ENCODE measurements at places on chromosomes 2 and 18.

DNA sequence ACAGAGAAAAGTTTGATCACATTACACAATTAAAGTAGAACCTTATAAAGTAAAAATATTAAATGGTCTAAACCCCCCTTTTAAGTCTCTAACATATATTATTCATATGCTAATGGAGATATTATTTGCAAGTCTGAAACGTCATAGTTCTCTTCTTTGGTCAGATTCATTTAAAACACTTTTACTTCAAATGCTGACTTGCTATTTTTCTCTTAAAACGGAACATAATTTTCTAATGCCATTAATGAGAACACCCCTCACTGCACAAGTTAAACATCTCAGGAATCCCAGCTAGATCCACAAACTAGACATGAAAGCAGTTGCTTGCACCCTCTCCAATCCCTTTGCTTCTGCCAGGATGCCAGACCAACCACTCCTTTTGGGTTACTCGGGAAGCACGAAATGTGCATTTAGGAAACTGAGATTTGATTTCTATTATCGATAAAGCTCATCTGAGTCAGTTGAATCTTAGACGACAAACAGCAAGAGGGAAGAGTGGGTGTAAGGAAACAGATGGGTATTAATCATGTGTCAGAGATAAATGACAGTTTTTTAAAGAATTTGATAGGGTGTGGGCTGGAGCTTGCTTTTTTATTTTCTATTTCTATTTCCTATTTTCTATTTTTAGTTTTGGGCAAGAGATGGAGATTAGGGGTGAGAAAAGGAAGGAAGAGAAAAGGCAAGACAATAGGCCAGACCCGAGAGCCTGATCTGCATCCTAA lies 1.5 kb downstream of the ADD2 start:
- no peak for DNase-seq

- no peak for DNase-seq
Measured at GRCh38 chr2:197878792-197879191, 74.4 kb downstream of the PLCL1 start.

DNA sequence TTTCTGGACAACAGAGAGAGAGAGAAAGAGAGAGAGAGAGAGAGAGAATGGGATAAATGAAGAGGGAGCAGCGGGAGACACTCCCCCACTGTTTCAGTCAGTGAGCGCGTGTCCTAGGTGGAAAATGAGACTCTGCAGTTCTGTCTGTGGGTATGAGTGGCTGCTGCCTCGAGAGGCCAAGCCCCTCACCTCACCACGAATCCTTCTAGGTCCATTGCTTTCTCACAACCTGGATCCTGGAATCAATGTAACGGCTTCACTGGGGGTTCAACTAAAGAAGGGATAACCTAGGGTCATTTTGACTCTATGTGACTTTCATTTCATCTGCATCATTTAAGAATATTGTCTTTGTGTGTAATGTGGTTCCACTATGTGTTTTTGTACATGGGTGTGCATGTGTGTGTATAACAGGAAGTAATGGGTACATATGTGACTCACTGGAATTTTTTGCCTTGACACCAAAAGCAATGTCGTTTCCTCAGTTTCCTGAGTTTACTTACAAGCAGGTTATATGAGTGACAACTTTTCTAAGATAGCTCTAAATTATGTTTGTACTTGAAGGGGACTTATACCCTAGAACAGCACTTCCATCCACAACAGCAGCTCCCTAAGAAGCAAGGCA lies 221.4 kb upstream of the TRIB2 start:
- no peak for DNase-seq

DNA sequence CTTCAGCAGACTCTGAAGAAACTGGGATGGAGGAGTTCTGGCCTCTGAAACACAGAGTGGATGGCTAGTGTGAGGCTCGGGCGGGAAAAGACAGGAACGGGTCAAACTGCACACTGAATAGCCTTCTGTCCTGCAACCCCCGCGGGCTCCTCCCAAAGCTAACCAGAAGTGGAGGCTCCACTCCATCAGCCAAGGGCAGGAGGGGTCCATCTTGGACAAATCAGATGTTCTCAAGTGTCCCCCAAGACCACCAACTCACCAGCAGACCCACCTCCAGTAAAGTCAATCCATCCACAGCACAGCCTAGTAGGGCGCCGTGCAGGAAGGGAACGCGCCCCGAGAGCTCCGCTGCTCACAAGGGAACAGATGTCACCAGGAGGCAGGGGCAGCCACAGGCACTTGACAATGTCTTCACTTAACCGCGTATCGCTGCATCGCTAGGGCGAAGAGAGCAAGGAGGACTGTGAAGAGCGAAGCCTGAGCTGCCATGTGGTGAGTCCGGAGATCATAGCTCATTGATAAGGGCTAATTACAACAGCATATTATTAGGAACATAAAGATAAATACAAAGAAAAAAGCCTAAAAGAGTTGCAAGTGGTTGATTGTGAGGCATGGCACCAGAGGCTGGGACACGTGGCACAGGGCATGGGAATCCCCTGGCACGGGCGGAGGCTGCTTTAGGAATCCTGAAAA lies 494.6 kb upstream of the MYT1L start:
- DNase-seq, result no peak

GRCh38 chr2:136025057-136025973 lies 39.9 kb upstream of the DARS1 start:
- DNase-seq, result peak; percentile 87

GRCh38 chr2:173043897-173044519 lies 31.6 kb upstream of the MAP3K20 start:
- no peak for DNase-seq

DNA sequence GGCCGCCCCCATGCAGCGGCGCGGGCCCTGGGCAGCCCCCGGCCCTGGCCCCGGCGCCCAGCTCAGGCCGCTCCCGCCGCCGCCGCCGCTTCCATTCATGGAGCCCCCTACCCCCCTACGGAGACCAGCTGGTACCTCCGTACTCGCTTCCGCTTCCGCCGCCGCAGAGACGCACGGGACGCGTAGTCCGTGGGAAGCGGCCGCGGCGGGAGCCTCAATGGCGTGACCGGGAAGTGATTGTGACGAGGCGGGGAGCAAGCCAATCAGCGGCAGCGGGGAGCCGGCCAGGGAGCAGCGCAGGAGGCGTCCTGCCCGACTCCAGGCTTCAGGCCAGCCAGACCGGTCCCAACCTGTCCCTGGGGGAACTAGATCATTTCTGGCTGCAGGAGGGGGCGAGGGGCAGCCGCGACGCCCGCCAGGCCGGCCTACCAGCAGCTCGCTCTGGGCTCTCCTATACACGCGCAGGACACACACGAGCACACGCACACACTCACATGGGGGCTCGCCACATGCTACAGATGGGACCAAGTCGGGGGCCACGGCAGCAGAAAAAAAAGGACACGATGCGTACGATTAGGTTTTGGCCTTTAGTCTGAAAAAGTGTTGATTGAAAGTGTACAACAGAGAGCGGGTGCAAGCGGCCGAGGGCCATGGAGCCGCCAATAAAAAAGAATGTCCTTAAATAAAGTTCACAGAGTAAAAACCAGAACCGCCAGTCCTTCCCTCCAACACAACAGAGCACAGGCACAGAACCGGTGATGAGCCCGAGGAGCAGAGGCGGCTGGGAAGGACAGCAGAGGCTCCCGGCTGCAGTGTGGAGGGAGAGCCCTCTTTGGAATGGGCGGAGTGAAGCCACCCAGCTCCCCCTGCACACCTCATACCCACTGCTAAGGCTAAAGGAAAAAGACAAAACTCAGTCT lies at the start of gene ZNF513:
ZNF513 (minus strand) TSS at position 109 of the 920 bp plus-strand sequence. CDS start 208 bp downstream, outside the sequence.
- peak; percentile 99 for DNase-seq

DNA sequence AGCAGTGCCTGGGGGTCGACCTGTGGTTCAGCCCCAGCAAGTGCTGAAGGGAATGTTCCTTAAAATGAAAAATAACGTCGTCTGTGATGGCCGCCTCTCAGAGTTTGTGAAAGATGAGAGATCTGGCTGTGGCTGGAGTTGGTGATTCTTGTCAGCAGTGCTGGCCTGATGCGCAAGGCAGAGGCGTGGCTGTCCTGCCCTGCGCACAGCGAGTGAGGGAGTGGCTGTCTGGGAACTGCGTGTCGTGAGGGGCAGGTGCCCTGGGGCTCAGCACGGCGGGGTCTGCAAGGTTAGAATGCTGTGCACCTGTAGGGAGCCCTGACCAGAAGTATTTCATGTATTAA lies 8.8 kb downstream of the NFATC1 start:
- DNase-seq, result no peak

DNA sequence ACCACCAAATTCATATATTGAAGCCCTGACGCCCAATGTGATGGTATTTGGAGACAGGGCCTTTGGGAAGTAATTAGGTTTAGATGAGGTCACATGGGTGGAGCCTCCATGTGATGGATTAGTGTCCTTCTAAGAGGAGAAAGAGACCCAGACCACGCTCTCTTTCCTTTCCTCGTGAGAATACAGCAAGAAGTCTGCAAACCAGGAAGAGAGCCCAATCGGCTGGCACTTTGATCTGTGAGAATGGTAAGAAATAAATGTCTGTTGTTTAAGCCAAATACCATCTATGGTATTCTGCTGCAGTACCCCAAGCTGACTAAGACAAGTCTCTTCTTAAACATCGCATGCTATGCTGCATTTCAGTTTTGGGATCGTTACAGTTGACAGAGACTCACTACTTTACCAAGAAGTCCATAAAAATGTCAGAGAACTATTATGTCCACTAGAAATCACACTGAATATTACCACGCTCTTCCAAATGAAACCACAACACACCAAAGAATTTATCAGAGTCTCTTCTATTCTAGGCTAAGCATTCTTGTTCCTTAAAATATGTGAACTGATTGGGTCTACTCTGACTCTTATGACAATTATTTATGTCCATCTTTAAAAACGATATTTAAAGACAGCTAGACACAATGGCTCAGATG lies 48.5 kb downstream of the LPIN2 start:
- DNase-seq, result no peak

DNA sequence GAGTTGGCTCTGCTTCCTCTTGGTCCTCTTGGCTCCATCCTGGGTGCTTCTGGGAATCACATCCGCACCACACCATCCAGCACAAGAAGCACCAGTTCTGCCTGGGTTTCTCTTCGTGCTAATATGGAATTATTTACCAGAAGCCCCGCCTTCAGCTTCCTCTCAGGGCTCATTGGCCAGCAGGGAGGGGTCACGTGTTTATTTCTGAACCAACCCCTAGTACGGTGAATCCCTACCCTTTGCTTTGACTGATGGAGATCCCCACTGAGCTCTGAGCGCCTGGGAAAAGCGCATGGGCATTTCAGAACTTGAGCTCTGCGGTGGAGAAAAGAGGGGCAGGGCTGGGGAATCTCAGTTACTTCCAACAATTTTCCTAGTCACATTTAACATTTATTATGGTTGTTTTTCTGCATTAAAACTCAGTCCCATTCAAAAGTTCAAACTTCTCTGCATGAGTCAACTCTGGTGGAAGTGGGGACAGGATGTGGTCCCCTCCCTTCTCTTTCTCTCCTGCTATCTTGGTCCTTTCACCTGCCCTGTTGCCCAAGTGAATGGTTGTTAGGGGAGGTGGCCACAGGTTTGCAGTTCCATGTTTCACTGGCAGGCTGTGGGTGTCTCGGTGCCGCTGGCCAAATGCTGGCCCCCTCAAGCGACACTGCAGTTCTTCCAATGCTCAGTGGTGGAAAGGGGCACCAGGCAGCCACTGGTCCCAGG lies 76.4 kb upstream of the TTC39C start:
- no peak for DNase-seq

- no peak for DNase-seq
Measured at GRCh38 chr18:29434650-29435049, 1257.7 kb upstream of the CDH2 start.

DNA sequence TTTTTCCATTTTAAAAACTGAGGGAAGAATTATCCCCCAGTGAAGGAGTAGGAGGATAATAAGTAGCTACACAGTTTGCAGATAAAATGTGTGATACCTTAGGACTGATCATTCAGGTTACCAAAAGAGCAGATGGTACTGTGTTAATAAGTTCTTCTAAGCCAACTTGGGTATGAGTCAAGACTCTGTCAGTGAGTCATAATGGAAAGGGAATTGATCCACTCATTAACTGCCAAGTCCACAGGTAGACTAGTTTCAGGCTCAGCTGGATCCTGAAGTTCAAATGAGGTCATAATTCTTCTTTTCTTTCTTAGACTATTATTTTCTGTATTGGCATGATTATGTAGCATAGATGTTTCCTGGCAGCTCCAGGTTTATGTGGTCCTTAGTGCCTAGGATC lies 142.4 kb upstream of the ALPP start:
- DNase-seq, result no peak

- no peak for DNase-seq
Measured at GRCh38 chr2:147182260-147182659, 662.6 kb upstream of the ACVR2A start.

- peak; percentile 21 for DNase-seq
Measured at GRCh38 chr18:48711651-48712486, 173.0 kb downstream of the CTIF start.

- no peak for DNase-seq
Measured at GRCh38 chr2:45626387-45627221, 15.5 kb upstream of the SRBD1 start.

- DNase-seq, result no peak
Measured at GRCh38 chr2:82007071-82007664, 1702.6 kb upstream of the LRRTM1 start.

- DNase-seq, result no peak
Measured at GRCh38 chr2:109494351-109494750, 119.4 kb downstream of the SEPTIN10 start.

DNA sequence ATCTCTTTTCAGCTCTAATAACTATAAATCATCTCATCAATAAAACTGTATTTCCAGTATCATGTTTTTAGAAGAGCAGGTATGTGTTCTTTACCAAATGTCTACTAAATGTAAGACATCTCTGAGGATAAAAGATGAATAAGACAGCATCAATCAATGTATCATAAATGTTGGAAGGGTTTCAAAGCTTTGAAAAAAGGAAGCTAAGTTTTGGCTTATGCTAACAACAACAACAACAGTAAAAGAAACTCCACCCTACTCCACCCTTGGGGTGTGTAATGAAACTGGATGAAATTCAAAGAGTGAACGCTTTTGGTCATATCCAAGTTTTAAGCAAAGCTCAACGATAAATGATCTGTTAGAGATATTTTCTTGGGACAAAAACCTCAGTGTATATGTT lies 17.1 kb downstream of the PRKD3 start:
- DNase-seq, result no peak

GRCh38 chr2:100427627-100428258 lies 10.3 kb upstream of the CHST10 start:
- DNase-seq, result peak; percentile 75

GRCh38 chr18:54149078-54149697 lies 75.3 kb downstream of the MBD2 start:
- DNase-seq, result no peak

DNA sequence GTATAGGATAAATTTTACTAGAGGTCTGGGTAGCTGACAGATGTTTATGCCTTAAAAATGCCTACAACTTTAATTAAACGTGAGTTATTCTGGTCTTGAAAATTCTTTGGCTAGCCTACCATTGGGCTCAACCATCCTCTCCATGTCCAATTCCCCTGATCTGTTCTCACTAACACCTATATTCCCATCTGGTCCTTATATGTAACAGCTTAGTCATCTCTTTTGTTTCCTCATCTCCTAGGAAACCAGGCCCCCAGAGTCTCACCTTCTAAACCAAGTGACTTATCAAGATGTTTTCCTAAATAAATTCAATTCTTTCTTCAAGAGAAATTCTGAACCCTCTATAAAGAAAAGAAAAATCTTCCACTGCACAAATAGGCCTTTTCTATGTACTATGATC lies 148.5 kb downstream of the TTC32 start:
- DNase-seq, result no peak
